ENCODE measurements at places on chromosomes 2 and 18.

GRCh38 chr18:59871711-59872362, 28.0 kb upstream of the PMAIP1 start:
- no peak for DNase-seq

- DNase-seq, result no peak
Measured at GRCh38 chr2:171136024-171136423, 24.7 kb downstream of the TLK1 start.

DNA sequence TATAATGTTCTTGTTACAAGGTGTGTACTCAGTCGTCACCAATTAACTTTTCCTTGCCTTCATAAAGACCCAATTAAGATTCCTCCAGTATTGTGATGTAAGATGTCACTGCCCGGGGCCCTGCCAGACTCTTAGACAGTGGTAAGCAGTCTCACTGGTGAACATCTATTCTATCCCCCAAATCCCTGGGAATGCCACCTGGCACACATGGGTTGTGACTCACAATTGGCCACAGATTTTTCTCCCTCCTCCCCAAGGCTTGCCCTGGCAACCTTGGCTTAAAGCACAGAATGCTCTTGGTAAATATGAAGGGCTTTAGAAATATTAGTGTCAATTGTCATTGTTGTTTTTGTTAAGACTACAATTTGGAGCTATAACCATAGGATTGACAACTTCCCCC, 287.9 kb downstream of the ETAA1 start:
- DNase-seq, result no peak

- no peak for DNase-seq
Measured at GRCh38 chr2:67599561-67599960, 202.4 kb downstream of the ETAA1 start.

DNA sequence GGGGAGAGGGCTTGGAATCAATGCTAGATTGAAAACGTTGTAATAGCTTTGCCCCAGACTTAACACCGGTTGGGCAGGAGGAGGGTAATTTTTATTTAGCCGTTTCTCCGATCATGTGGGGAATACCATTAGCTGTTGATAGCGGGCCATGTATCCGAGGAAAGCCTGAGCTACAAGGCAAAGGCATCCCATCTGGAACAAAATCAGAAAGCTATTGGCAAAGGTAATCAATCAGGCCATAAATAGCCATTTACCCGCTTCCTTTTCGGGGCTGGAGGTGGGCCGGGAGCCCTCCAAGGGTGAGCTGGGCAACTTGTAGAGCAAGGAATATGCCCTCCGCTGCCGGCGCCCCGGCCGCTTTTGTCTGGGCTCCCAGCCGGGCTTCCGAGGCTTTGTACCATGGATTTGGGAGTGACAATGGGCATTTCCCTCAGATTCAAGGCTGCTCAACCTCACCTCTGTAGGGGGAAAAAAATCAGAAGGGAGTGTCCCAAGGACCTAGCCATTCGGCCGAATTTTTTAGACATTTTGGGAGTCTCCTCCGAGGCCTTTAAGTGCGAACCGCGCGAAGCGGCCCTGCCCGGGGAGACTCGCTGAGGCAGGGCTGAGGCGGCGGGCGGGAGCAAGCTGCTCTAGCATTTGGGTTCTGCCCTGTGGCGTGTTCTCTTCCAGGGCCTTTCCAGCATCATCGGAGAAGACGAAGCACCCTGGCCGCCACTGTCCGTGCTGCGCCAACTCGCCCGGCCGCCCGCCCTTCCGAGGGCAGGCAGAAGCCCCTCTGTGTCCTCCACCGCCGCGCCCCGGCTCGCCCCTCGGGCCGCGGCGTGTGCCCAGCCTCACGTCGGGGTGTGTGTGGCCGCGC, 1.1 kb upstream of the HOXD9 start:
- no peak for DNase-seq

GRCh38 chr2:182055993-182056392, 70.3 kb downstream of the PPP1R1C start:
- DNase-seq, result no peak

DNA sequence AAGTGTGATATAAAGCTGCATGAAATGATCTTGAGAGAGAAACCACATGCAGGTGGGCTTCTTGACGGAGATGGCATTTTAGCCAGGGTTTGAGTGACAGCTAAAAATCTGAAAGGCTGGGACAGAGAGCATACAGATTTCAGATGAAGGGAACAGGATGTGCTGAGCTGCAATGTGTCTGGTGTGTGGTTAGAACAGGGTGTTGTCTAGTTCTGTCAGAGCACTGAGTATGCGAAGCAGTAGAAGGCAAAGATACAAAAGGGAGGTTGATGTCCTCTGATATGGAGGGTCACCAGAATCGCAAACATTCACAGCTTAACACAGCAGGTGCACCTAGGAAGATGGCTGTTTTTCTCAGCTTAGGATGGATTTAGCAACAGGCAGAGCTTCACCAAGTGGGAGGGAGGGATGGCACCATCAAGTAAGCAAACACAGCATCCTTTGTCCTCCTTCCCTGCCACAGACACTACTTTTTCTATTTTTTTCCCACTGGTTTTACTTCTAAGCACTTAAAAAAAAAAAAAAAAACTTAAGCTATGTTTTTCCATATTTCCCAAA, 182.5 kb downstream of the TMX3 start:
- no peak for DNase-seq

DNA sequence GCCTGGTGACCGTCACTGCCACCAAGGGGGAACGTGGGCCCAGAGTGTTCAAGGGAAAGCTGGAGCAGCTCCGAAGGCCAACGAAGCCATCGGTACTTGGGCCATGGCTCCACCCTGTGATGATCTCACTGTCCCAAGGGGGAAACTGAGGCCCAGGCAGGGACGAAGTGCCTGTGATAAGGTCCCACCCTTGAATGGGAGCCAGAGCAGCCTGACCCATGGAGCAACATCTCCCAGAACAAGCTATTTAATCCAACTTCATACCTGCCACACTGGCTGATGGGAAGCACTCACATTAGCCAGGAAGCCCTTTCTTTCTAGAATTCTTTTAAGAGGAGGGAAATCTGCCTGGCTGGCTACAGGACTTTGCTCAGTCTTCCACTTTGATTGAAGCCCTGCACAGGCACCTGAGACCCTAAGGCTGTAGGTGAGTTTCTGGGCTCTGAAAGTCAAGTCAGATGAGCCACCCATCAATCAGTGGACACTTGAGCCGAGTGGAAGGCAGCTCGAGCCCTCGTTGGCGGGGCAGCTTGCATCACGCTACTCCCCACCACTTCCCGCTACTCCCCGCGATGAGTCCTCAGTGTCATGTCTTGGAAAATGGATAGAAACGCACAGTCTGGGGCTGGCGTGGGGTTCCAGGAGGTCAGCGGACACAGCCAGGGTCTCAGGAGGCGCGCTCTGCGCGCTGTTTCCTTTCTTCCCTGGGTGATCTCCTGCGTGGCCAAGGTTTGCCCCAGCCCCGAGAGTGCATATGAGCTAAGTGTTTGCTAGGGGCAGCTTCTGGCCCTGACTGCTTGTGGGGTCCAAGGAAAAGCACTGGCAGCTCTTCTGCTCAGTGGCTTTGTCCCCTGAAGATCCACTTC, 2.5 kb upstream of the HS6ST1 start:
- no peak for DNase-seq

GRCh38 chr2:7272210-7272609, 355.0 kb downstream of the RNF144A start:
- DNase-seq, result no peak

- no peak for DNase-seq
Measured at GRCh38 chr18:55735199-55735855, 147.3 kb upstream of the TCF4 start.

GRCh38 chr18:57125627-57126026, 21.3 kb upstream of the BOD1L2 start:
- no peak for DNase-seq

GRCh38 chr18:3931542-3932112, 481.7 kb downstream of the TGIF1 start:
- DNase-seq, result no peak

GRCh38 chr2:70926042-70926441, 9.7 kb upstream of the ATP6V1B1 start:
- DNase-seq, result no peak

- DNase-seq, result no peak
Measured at GRCh38 chr2:37692711-37693110, 21.3 kb upstream of the CDC42EP3 start.

GRCh38 chr2:67985586-67985985, 77.2 kb downstream of the C1D start:
- no peak for DNase-seq

- no peak for DNase-seq
Measured at GRCh38 chr18:24446953-24447538, 13.4 kb upstream of the HRH4 start.

- no peak for DNase-seq
Measured at GRCh38 chr2:167181134-167181533, 292.9 kb downstream of the XIRP2 start.

DNA sequence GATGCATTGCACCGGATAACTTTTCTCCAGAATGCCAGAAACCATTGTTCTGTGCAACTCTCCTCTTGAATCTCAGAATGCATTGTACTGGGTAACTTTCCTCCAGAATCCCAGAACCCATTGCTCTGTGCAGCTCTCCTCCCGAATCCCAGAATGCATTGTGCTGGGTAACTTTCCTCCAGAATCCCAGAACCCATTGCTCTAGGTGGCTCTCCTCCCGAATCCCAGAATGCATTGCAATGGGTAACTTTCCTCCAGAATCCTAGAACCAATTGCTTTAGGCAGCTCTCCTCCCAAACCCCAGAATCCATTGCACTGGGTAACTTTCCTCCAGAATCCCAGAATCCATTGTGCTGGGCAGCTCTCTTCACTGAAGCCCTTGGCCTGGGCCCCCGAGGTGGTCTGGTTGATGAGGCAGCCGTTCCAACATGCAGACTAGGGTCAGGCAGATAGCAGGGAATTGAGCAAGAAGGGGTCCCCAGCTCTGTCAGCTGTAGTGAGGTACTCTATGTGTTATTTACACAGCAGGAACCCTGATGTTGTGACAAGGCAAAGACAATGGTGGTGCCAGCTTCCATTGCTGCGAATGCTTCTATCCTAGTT, 9.4 kb downstream of the FOSL2 start:
- no peak for DNase-seq

DNA sequence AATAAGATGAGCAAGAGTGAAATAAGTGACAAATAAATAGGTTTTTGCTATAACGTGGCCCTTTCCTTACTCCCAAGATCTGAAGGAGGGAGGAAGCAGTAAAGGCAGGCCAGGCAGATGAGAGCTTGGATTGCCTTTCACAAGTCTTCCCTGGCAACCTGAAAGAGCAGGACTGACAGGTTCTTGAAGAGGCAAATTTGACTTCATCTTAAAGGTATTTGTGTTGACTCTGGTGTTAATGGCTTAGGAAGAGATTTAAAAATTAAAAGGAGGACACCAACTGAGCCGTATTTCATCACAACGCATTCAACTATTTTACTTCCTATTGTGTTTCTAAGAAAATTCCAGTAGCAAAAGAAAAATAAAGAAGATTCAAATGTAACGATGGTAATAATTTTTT, 3.2 kb downstream of the STRN start:
- no peak for DNase-seq

DNA sequence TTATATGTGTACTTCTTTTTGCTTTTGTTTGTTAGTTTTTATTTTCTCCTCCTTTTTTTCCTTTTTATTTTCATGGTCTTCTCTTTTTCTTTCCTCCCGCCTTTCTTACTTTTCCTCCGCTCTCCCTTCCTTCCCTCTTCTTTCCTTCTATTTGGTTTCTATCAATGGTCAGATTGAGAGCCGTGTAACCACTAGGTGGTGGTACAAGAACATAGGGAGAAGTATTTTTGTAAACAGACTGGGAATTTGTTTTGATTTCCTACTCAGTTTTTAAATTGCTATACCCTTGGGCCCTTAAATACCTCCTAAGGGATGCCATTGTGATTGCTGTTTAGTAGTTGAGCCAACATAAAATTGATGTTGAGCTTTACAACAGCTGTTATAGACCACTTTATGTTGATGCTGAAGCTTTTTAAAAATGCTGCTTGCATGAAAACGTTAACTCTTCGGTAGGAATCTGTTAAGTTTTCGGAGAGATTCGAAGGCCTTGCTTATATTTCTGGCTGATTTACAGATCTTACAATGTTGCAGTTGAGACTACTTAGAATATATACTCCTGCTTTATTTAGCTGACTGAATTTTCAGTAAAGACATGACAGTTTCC, 124.2 kb downstream of the UBE2E3 start:
- peak; percentile 56 for DNase-seq

- DNase-seq, result no peak
Measured at GRCh38 chr2:188485496-188485895, 193.8 kb downstream of the GULP1 start.

GRCh38 chr2:189109921-189110397, 69.6 kb downstream of the COL5A2 start:
- no peak for DNase-seq

GRCh38 chr18:44795241-44795640, 114.6 kb downstream of the SETBP1 start:
- DNase-seq, result no peak

DNA sequence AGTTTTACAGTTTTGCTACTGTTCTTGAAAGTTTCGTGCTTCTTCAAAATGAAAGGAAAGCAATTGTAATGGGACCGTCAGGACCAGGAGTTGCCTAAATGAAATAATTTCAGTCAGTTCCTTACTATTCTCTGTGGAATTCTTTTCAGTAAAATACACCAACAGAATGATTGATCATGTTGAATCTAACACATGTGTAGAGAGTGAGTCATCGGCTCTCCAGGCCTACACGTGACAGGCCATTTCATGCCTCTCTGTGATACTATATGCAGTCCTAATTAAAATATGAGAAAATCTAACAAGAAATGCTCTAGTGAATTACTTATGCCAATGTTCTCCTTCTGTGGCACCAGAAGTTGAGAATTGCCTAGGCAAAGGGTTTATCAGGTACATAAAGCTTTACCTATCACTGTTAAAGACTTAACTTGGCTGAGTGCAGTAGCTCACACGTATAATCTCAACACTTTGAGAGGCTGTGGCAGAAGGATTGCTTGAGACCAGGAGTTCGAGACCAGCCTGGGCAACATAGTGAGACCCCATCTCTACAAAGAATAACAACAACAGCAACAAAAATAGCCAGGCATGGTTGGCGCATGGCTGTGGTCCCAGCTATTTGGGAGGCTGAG, 199.4 kb downstream of the LRRTM1 start:
- DNase-seq, result no peak

GRCh38 chr2:148614014-148614321, 30.6 kb upstream of the EPC2 start:
- no peak for DNase-seq

- DNase-seq, result no peak
Measured at GRCh38 chr2:223460774-223461211, 141.4 kb downstream of the SCG2 start.

DNA sequence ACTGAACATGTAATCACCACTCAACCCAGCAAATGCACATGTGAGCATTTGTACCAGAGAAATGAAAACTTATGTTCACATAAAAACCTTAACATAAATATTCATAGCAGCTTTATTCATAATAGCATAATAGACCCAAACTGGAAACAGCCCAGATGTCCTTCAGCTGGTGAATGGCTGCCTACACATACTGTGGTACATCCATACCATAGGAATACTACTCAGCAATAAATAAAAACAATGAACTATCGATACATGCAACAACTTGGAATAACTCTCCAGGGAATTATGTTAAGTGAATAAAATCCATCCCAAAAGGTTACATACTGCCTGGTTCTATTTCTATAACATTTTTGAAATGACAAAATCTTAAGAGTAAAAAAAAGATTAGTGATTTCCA, 140.0 kb downstream of the AGPS start:
- DNase-seq, result no peak

- no peak for DNase-seq
Measured at GRCh38 chr2:236047886-236048540, 120.2 kb downstream of the GBX2 start.

GRCh38 chr2:23519334-23519651, 134.3 kb downstream of the KLHL29 start:
- DNase-seq, result no peak

All from CD4-positive, alpha-beta T cell treated with Interleukin-15 for 4 hours (primary cell).